Mucosa of descending colon (tissue), 3 donors: ENCODE measurements at places on chromosomes 6 and 20.

GRCh38 chr20:57439432-57439831 lies 48.2 kb downstream of the RBM38 start:
- DNase-seq, result peak; percentile 77

- DNase-seq, result peak; percentile 57
These were observed 67.7 kb downstream of the PHACTR2 start for GRCh38 chr6:143745166-143746133.

DNA sequence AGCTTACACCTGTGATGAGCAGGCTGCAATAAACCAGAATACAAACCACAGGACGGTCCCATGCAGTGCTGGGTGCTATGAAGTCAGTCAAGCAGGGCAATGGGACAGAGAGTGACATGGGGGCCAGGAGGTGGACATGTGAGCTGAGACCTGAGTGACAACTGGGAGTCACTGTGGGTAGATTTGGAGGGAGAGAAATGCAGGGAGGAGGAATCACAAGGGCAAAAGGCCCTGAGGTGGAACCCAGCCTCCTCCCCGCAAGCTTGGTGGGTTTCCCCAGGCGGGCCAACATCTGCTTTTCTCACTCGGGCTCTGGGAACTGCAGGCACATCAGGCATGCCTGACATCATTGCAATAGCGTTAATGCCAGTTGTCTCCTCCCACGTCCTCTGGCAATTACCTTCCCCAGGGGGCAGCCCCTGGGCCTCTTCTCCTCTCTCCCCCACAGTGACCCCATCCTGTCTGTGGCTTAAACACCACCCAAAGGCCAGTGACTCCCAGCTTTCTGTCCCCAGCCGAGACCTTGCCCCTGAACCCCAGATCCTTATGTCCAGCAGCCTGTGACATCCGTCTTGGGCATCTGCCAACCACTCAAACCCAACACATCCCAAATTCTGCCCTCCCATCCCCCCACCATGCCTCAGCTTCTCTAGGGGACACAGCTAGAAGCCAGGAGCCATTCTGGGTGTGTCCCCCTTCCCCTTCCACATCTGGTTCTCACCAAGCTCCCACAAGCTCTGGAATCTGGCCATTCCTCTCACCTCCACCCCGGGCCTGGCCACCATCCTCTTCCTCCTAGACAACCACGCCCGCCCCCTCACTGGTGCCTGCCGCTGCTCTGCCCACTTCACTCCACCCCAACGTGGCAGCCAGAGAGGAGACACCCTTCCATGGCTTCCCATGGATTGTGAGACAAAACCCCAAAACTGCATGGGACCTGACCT lies 28.2 kb downstream of the PDRG1 start:
- no peak for DNase-seq

DNA sequence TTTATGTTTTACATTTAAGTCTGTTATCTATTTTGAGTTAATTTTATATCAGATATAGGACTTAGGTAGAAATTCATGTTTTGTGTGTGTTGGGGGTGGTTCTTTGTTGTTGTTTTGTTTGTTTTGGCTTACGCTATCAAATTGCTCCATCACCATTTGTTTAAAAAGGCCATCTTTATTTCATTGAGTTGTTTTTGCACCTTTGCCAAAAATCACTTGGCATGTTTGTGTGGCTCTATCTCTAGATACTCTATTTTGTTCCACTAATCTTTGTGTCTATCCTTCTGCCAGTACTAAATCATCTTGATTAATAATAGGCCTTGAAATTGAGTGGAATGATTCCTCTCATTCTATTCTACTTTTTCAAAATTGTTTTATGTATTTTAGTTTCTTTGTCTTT lies 7.4 kb downstream of the CYP39A1 start:
- no peak for DNase-seq

DNA sequence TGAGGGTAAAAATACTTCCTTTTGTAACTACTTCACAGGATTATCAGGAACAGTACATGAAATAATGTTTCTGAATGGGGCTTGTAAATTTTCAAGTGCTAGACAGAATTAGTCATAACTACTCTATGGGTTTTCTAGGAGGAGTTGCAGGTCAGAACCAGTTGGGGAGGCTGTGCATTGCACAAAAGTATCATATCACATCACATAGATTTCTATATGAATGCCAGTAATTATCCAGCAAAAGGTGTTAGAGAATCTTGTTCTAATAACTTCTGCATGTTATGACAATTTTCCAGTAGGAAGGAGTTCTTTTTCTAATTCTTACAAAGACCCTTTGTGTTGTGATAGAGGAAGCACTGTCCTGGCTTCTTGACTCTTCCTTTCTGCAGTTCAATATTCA lies 551.6 kb downstream of the COL12A1 start:
- no peak for DNase-seq

- no peak for DNase-seq
These were observed 30.9 kb downstream of the ITPR3 start for GRCh38 chr6:33652002-33652401.

DNA sequence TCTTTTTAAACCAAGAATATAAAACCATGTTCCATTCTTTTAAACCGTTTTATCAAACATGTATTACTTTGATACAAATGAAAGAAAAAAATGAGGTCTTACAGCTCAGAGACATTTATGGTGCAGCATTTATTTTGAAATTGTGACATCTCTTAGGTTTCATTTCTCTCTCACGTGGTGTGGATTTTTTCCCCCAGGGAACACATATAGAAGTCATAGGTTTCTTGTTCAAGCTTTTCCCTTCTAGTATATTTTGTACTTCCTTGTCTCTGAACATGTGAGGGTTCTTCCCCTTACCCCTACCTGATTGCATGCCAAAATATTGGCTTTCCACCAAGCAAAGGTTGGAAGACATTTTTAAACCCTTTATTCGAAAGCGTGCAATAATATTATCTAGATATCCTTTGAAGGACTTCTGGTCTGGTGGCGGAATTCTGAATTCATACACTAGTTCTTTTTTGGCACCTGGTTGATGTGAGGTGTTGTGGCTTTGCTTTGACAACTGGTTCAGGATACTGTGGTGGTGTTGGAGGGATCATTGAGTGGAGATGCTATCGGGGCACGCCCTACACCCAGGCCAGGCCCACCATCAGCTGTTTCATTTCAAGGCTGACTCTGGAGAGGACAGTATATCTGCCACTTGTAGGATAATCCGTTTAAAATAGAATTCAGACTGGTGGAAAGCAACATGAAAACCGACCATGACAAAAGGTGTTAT lies 5.6 kb upstream of the FAM50B start:
- DNase-seq, result no peak

GRCh38 chr20:13436530-13436929 lies 202.2 kb downstream of the TASP1 start:
- no peak for DNase-seq

- DNase-seq, result no peak
These were observed 75.7 kb upstream of the CLDN20 start for GRCh38 chr6:155187994-155188706.
